Upper lobe of right lung (tissue), 1 donor: ENCODE measurements at places on chromosomes 4 and X. TPM values are rescaled to one million over a fixed set of nuclear protein-coding genes. Genes with fewer than 3 reads are reported as not detected.

DNA sequence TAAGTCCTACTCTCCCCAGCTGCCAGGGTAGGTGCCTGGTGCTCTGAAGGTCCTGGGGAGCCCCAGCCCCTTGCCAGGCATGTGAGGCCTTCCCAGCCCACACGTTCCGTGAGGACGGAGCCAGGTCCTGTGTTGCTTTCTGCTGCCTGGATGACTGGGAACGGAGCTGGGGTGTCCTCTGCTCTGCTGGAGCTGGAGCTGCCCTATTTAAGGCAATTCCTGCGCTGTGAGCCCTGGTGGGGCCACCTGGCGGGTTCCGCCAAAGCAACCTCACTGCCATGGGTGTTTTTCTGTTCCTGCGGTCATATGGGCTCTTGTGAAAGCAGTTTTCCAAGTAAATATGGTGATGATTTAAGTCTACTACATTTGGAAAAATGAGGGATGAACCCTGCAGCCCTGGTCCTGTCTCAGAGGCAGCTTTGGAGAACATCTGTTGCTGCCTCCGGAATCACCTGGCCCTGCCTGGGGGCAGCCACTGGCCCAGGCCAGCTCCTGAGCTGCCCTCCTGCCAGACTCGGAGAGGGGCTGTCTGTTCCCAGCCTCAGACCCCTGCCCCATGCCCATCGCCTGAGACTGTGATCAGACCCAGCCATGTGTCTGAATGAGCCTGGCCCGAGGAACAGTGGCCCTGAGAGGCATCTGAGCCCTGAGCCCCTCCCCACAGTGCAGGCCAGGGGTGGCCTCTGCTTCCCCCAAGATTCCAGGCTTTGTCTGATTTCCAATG, 33.2 kb downstream of the FGFRL1 start:
- peak; percentile 57 for DNase-seq

DNA sequence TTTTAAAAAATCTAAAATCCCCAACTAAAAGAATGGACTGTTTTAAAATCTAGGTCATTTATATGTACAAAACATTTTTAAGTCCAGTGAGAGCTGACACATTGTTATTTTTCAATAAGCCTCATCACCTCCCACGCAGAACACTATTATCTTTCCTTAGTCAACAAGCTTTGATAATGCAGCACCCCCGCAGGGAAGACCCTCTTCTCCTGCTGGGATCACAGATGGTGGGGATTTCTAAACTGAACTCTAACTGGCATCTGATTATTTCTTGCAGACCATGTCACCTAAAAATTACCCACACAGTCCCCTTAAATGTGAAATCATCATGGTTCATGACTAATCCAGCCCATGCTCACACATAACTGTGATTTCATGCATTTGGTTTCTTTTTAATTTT, 11.6 kb downstream of the SYTL4 start:
- DNase-seq = no peak

DNA sequence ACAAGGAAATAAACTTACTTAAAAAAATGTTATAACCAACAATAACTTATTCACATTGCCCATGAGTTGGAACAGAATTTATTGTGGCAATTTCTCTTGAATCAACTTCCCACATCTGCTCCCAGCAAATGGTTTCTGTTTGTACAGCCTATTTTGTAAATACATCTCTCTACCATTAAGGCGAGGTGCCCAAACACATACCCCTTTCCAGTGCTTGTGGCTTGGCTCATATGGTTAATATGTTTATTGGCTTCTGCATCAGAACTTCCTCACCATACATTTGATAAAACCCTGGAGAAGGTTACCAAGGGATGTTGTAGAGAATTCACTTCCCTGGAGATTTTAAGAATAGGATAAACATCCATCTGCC, 207.1 kb downstream of the SOWAHB start:
- no peak for DNase-seq

DNA sequence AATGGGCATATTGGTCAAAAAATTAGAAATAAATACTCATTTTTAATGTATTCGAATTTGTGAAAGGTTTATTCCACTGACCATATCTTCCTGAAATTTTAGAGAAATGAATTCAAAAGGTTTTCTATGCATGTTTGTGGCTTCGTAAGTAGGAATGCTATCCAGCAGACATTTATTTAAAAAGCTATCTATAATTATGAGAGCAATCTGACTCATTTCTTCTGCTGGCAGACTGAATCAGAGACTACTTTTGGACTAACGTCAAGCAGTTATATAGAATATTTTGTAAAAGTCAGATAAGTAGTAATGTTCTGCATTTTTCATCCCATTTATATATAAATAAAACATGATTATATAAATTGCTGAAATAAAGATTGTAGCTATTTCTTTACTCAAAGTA, 125.0 kb downstream of the SPCS3 start:
- DNase-seq = no peak

GRCh38 chrX:38654302-38654701, 93.0 kb downstream of the TSPAN7 start:
- no peak for DNase-seq

- no peak for DNase-seq
Measured at GRCh38 chrX:3811331-3812311, 98.2 kb upstream of the PRKX start.

DNA sequence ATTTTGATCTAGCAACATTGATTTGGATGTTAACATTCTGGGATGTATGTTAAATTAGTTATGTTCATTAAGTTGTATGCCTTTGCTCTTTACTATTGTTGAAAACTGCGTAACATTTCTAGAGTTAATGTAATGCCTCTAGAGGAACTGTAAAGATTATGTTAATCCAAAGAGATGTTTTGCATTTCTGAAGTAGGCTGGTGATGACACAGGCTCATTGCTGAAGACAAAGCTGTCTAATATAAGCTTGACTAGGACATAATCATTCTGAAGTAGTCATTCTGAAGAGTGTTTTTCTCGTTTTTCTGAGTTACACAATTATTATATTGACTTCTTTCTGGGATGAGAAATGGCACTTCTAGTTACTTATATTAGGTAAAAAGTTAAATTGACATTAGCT, 72.9 kb downstream of the LRP2BP start:
- no peak for DNase-seq

DNA sequence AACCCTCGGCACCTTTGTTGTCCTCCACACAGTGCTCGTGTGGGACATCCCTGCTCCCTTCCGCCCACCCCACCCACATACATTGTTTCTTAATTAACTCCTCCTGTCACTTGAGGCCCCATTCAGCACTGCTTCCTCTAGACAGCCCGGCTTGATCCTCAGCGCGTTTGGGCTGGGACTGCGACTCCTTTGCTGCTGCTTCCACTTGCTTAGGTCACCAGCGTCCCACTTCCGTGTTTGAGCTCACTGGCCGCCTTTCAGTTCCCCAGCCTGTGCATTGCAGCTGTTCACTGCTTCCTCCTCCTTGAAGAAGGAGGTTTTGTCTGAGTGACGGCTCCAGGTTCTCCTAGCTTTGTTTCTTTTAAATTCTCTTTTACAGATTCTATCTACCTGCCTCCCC, 16.1 kb downstream of the RNF4 start:
- peak; percentile 87 for DNase-seq

DNA sequence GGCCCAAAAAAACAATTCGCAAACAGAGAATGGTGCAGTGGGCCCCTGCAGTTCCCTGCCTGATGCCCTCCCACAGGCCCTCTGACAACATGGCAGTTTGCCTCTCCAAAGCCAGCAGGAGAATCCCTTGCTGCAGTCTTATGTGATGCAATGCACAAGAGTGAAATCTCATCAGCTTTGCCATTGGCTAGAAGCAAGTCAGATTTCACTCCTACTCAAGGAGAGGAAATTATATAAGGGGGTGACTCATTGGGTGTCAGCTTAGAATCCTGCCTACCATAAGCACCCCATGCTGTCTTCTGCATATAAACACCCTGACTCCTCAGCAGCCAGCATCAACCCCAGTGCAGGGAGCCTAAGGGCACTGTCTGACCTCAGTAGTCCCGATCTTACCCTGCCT, 157.3 kb upstream of the LDB2 start:
- no peak for DNase-seq

UGT2A3 gene
- not detected for total RNA-seq

CSN1S1 gene
- total RNA-seq = not detected

ESX1 gene
- not detected for total RNA-seq

CLRN2 gene
- total RNA-seq = not detected

ZNF185 gene
- total RNA-seq = 16.3 TPM

NAT8L gene
- total RNA-seq = 0.46 TPM
